ENCODE measurements at places on chromosomes 3 and 15.

- DNase-seq: peak; percentile 82
These were observed 7.9 kb downstream of the KIF7 start for GRCh38 chr15:89647191-89647851.

- no peak for DNase-seq
These were observed 79.4 kb downstream of the ZPLD1 start for GRCh38 chr3:102514241-102514640.

DNA sequence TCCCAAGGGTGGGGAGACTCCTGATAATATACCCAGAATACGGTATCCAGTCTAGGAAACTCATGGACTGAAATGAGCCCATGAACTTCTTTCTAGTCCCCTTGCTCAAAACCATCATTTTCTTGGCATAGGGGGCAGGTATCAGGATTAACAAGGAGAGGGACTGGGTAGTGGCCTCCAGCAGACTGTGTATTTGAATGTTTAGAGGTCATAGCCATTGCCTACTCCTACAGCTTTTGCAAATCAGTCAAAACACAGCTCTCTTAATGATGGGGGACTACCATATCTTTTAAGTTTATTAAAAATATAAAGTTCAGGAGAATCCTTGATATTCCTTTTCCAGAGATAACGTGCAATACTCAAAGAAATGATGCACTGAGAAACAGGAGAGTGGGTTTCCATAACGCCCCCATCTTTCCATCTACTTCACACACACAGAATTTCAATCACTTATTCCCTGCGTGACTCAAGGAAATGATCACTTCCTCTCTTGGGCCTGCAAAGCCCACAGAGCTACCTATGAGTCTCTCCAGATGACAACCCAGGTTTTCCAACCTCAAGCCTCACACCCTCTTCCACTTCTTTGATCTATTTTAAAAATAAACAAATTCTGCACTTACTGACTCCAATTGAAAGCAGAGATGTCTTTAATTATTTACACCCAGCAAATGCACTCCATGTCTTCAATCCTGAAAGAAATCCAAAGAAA lies 584.0 kb upstream of the LMCD1 start:
- DNase-seq: no peak

DNA sequence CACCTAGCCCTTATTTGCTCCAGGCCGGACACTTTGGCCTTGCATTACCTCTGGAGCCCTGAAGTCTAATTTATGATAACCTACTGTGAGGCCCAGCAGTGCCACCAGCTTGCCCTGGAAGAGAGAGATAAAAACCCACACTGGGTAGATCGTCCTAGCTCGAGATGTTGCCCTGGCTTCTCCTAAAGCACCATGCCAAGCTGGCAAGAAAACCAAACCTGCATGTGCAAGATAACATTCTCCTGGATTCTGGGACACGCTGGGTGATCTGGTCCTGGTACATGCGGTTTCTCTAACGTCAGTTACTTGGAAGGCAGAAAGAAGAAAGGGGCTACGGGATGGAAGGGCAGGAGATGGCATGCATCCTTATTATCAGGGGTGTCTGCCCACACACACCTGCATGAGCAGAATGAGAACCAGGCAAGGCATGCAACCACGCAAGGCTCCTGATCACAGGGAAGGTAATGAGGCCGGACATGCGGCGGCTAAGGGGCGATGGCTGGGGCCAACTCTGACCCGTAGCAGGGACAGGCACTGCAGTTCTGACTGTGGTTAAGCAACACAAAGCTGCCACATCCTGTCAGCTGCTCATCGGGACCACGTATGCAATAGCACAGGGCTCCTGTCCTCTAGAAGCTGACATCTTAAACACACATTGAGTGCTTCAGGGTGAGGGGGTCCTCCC lies 73.0 kb downstream of the OXNAD1 start:
- DNase-seq: peak; percentile 38

- DNase-seq: no peak
These were observed 13.7 kb upstream of the HEG1 start for GRCh38 chr3:125069452-125069851.

DNA sequence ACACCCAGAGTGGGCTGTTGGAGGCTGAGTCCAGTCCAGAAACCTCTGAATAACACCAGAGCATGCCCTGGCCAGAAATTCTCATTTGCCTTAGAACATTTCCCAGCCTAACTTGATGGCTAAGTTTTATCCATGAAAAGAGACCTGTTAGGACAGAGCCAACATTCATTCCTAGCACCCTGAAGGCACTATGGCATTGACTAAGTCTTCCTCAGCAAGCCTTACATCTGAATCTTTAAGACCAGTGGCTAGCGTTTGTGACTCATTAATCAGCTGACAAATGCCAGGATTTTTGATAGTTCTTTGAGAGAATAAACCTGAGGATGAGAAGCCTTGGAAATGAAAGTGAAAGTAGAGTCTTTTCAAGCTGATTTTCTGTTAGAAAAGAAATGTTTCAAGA lies 1087.1 kb upstream of the ALCAM start:
- no peak for DNase-seq

DNA sequence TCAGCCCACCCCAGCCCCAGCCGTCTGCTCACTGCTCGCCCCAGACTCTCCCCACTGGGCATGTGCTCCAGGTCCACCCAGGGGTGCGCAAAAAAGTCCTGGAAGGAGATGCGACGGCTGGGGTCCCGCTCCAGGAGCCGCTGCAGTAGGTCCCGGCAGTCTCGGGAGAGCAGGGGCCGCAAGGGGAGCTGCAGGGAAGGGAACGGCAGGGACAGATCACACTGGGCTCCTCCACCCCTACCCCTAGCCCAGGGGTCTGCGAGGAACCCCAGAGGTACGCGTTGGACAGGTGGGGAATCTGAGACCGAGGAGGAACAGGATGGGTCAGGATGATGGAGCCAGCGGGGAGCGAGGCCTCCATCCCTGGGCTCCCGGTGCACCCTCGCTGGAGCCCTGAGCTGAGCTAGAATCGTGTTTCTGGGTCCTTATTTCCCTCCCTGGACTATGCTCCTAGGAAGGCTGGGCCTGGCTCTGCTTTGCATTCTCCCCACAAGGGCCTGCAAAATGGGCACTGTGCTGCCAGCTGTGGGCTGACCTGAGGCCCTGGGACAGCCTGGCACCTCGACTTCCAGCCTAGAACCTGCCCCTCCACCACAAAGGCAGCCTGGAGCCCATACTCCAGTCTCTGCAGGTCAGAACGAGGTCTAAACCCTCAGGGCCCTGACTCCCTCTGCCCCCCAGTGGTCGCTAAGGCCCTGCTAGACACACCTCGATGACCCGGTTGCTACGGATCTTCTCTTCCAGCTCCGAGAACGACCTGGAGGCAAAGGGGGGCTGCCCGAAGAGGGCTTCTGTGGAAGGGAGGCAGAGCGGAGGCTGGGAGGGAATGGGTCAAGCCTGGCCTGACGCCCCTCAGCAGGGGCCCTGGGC lies 3.2 kb downstream of the ULK3 start:
- DNase-seq: no peak

GRCh38 chr15:79376383-79376782 lies 55.8 kb upstream of the MINAR1 start:
- no peak for DNase-seq

GRCh38 chr3:12839156-12839946 lies 2.0 kb downstream of the RPL32 start:
- DNase-seq: no peak

DNA sequence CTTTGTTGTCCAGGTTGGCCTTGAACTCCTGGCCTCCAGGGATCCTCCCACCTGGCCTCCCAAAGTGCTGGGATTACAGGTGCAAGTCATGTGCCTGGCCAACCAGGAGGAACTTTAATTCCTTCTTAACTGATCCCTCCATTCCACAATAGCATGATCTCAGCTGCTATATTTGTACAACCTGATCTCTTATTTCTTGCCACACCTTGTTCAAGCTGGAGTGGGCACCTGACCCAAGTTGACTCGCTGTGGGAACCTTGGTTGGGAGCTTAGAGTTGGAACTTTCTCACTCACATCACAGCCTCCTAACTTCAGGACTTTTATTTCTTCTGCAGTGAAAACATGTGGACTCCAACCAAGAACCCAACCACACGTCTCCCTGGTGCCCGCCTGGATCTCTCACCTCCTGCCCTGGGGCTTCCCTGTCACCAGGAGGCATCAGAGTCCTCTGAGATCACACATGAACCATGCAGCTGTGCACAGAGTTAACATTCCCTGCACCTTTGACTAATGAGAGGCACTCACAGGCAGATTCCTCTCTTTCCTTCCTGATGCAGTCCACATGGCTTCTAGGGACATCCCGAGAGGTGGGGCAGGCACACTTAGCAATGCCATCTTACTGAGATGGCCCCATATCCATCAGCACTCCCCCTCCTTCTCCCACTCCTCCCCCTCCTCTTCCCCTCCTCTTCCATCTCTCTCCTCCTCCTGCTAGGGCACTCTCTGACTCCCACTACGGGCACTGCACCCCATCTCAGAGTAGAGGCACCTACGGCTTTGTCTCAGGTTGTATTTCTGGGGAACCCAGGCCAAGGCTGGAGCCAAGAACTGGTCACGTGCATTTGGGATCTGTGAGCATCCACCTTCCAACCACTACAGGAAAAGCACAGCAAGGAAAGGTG lies 9.7 kb upstream of the CYFIP1 start:
- DNase-seq: no peak

- no peak for DNase-seq
These were observed 254.3 kb downstream of the RYR3 start for GRCh38 chr15:33565094-33565493.

DNA sequence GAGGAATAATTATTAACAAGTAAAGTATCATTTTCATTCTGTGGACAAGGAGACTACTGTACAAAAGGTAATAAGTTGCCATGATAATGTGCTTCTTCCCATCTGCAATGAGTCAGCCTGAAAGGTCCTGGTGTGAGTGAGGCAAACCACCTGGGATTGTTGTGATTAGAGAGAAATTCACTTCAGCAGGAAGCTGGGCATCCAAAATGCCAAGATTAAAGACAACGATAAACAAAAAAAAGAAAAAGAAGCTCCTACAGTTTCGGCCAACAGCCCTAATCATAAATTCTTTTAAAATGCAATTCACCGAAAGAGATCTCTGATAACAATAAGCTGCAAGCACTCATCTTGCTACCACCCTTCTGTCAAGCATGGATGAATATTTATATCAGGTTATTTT lies 507.8 kb downstream of the TUSC7 start:
- no peak for DNase-seq

GRCh38 chr3:189493271-189493670 lies 137.9 kb upstream of the TP63 start:
- no peak for DNase-seq

GRCh38 chr3:186255703-186256331 lies 106.2 kb downstream of the DGKG start:
- DNase-seq: no peak

DNA sequence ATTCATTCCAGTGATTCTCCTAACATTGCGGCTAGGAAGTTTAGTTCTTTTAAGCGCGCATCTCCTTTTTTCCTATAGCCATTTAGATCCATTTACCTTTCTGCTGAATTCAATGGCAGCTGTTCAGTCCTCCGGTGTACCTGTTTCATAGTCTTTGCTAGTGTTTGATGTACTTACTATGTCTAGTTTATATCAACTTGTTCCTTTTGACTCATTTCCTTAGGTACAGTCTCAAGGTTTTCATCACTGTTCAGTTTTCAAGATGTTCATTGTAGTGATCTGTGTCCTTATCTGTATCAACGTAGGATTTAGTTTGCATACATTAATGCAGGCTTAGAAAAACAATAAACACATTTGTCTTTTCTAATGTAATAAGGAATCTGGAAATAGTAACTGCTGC lies 59.0 kb upstream of the MBNL1 start:
- DNase-seq: no peak

- no peak for DNase-seq
These were observed 42.3 kb downstream of the NKIRAS1 start for GRCh38 chr3:23874359-23875112.

DNA sequence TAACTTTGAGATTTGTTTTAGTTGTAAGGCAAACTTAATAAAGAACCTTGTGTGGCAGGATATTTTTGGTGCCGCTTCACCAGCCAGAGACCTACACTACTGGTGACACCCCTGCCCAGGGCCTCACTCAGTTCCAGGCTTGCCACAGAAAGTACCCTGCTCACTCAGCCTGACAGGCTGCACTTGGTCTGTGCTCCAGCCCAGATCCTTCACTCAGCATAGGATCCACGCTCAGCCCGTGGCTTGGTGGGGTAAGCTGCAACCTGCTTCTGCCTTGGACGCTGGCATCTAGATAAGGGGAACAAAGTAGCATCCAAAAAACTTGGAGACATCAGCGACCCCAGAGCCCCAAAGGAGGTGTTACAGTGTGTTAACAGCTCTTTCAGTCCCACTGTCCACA lies 825.5 kb downstream of the EPHA3 start:
- no peak for DNase-seq

GRCh38 chr3:34872406-34872805 lies 766.9 kb upstream of the ARPP21 start:
- no peak for DNase-seq

GRCh38 chr15:74328331-74329056 lies 39.0 kb downstream of the CYP11A1 start:
- DNase-seq: no peak

DNA sequence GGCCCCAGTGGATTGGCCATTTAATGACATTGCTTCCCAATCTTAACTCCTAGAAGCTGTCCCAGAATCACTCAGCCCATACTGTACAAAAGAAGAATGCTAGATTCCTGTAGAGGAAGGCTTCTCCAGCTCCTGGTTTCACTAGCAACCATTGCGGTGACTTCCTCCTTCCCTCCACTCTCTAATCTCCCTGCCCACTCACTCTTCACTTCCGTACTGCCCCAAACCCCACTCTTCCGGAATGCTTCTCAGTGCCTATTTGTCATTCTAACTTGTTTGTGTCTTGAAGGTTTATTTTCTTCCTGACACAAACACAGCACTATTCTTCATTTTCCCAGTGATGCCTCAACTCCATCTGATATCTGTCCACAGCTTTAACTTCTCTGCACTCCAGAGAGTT lies 97.1 kb upstream of the SPATA16 start:
- DNase-seq: no peak

GRCh38 chr3:155112661-155113389 lies 32.7 kb downstream of the MME start:
- DNase-seq: no peak

- no peak for DNase-seq
These were observed 49.7 kb upstream of the GOLGA6B start for GRCh38 chr15:72604794-72605193.

- DNase-seq: no peak
These were observed 151.4 kb downstream of the OTOL1 start for GRCh38 chr3:161647936-161648470.

GRCh38 chr3:103440539-103441203 lies 1005.9 kb downstream of the ZPLD1 start:
- no peak for DNase-seq
